ENCODE measurements at places on chromosomes 16 and 17.

- no peak for DNase-seq
Observed at GRCh38 chr16:70682239-70683145, 3.4 kb downstream of the MTSS2 start.

DNA sequence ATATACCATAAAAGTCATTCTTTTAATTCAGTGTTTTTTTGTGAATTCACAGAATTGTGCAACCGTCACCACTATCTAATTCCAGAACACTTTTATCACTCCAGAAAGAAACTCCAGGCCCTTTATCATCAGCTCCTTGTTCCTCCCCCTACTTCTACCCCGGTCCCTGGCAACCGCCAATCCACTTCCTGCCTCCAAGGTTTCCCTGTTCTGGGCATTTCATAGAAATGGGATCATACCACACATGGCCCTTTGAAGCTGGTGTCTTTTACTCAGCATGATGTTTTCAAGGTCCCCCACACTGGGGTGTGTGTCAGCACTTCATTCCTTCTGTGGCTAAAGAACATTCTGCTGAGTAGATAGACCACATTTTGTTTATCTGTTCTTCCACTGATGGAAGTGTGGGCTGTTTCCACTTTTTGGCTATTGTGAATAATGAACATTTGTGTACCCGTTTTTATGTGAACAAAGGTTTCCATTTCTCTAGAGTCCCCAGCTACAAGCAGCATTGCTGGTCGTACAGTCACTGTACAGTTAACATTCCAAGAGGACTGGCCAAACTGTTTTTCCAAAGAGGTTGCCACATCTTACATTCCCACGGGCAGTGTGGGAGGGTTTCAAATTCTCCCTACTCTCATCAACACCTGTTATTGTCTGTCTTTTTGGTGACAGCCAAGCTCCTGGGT, 75.8 kb upstream of the ZNF469 start:
- DNase-seq = no peak

- no peak for DNase-seq
Observed at GRCh38 chr17:1164935-1165556, 14.7 kb downstream of the ABR start.

GRCh38 chr16:51648526-51648925, 497.5 kb upstream of the SALL1 start:
- DNase-seq = no peak

DNA sequence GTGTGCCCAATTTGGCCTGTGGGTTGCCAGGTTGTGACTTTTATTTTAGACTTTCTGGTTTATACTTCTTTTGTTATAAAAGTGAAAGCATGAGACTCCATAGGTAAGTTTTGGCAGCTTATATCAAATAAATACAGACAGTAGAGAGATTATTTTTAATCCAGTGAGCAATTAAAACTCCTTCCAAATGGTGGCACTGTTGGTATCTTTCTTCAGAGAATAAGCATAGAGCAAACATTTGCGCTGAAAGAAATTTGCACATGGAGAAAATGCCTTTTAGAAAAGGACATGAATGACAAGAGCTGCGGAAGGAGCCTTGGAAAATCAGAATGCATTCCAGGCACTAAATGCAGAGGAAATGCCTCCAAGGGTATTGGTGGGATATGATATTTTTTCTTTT, 46.1 kb upstream of the DNAJA2 start:
- DNase-seq = no peak

DNA sequence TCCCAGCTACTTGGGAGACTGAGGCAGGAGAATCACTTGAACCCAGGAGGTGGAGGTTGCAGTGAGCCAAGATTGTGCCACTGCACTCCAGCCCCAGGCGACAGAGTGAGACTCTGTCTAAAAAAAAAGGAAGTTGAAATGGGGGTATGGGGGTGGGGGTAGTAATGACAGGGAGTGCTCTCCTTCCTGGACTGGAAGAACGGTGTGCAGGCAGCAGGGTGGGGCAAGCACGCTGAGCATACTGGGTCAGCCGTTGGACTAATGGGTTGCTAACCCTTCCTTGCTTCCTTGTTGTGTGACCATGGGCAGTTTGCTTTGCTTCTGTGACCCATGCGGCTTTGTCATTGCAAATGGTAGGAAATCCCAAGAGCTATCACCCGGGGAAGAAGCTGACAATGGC, 16.5 kb downstream of the KATNIP start:
- DNase-seq = no peak

DNA sequence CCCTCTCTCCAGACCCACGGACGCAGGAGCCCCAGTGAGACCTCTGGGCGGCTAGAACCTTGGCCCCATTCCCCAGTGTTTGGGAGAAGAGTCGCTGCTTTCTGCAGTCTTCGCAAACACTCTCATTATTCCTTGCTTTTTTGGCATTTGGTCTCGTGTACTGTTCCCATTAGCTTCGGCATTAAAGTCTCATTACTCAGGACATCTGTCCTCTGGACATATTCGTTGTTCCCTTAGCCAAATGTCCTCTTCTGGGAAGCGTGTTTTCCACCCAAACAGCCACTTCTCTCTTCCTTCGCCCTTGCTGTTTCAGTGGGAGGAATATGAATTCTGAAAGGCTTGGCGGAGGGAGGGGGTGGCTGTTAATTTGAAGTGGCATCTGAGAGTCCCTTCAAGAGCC, 11.1 kb downstream of the SHISA6 start:
- no peak for DNase-seq

DNA sequence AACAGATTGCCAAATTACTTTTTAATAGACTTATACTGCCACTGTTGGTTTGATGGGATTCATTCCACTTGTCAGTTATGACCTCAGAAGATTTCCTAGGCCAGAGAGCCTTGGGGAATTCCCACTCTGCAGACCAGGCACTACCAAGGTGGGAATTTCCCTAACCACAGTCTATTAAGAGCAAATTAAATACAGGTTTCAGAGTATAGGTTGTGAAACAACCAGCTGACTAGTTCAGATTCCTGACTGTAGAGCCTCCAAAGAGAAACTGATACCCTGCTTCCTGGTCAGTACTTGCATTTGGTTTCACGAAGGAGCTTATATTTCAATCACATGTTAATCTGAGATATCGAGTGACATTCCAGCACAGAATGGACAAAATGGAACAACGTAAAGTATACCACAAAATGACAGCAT, 186.5 kb downstream of the STX8 start:
- no peak for DNase-seq

- no peak for DNase-seq
Observed at GRCh38 chr17:10317543-10317834, 55.3 kb downstream of the MYH13 start.
